ENCODE measurements at places on chromosomes 7 and 10.

- no peak for DNase-seq
Observed at GRCh38 chr7:122423591-122423990, 119.0 kb upstream of the FEZF1 start.

DNA sequence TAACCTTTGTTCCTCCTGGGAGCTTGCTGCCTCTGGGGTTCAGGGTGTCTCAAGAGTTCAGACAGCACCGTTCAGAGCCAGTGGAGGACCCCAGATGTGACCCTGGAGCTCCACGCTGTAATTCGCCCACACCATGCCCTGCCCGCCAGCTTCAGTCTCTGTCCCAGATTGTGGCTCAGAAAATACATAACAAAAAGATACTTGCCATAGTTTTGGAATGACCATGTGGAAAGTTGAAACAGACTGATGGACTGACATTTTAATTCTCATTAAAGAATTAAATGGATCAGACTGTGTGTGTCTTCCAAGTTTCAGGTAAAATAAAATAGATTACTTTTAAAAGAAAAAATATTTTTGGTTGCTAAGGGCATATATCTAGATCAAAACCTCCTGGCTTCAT is 174.7 kb upstream of the TNS3 start:
- no peak for DNase-seq

- DNase-seq, result no peak
Observed at GRCh38 chr7:7884855-7885254, 83.7 kb upstream of the GLCCI1 start.

DNA sequence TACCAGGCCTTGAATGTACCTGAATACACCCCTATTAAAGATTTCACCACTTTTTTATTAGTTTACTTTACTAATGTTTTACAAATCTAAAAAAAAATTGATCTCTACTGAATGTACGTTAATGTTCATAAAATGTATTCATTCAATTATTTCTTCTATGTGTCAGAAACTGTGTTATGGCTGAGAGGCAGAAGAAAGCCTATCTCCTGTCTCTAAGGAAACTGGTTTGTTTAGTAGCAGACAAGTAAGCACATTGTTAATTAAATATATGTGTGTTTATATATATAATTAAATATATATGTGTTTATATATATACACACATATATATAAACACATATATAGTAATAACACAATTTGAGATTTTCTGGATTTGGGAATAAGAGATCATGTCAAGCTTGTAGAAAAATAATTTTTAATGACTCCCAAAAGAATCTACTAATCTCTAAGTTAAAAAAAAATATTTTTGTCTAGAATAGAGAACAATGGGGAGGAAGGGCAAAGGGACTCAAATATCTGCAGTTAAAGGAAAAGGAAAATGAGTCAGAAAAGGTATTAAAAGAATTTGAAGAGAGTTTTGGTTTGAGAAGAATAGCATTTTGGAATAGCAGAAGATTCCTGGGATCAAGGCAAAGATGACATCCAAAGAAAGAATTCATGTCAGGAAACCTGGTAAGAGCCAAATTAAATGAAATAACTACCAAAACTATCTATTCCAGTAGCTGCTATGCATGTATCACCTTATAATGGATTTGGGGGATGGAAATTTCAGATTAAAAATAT is 92.1 kb downstream of the CH25H start:
- DNase-seq, result no peak

DNA sequence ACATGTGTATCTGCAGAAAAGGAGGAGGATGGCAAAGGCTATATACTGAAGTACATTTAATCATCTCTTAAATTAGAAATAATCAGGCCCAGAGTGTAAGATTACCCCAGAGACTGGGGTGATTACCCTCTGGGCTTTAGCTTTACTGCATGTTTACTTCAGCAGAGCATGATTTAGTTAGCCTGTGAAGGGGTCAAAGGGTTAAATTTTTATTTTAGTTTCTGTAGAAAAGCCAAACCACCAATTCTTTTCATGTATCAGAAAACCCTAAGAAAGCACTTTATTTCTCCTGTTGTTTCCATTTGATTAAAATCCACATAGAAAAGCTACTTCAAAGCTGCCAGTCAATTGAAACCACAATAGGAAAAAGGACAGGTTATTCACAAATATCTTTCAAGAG is 101.5 kb upstream of the LSM8 start:
- DNase-seq, result no peak
